ENCODE measurements at places on chromosomes 1 and 21.

GRCh38 chr1:70458131-70458530 lies 47.1 kb downstream of the CTH start:
- no peaks in the 10 kb centered on the region for H3K27me3 ChIP-seq
- H3K4me1 ChIP-seq = no peaks in the 10 kb centered on the region
- no peak overlapping the region for H3K4me3 ChIP-seq
- H3K27ac ChIP-seq = no peak overlapping the region

- no peak overlapping the region for H3K27ac ChIP-seq
- no peaks in the 10 kb centered on the region for H3K36me3 ChIP-seq
- peaks cover 8% of the 10 kb centered on the region for H3K4me1 ChIP-seq
- no peak for DNase-seq
- no peak overlapping the region for H3K4me3 ChIP-seq
- H3K27me3 ChIP-seq = no peaks in the 10 kb centered on the region
Measured at GRCh38 chr1:24108334-24109165, 3.4 kb downstream of the MYOM3 start.

GRCh38 chr21:15121655-15122120 lies 56.9 kb upstream of the NRIP1 start:
- no peak overlapping the region for H3K27ac ChIP-seq
- H3K4me3 ChIP-seq = no peak overlapping the region
- no peaks in the 10 kb centered on the region for H3K4me1 ChIP-seq
- no peak for DNase-seq

DNA sequence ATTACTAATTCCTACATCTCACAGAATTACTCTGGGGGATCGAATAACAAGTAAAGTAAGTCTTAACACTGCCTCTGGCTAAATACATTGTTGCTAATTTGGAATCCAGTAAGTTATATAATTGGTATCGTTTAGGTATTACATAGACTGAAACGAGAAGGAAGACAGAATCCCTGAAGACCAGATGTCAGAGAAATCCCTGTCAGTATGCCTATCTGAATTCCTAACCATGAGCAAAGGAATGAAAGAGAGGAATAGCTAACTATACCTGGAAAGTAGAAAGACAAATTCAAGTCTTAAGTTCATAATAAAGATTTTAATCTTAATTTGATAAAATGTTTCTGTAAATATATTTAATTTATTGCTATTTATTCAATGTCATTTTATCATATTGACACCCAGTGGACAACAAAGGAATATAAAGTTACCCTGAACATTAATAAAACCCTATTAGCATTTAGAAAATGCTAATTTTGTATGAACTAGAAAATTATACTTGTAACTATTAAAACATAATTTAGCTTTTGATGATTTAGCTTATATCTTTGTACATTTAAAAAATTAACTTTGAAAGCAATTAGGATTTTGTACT lies 11.4 kb downstream of the DEPDC1 start:
- no peak overlapping the region for H3K4me3 ChIP-seq
- H3K4me1 ChIP-seq = no peaks in the 10 kb centered on the region
- DNase-seq = no peak
- no peak overlapping the region for H3K27ac ChIP-seq
- H3K27me3 ChIP-seq = no peaks in the 10 kb centered on the region
- H3K36me3 ChIP-seq = no peaks in the 10 kb centered on the region

- no peaks in the 10 kb centered on the region for H3K36me3 ChIP-seq
- no peaks in the 10 kb centered on the region for H3K27me3 ChIP-seq
- H3K4me1 ChIP-seq = no peaks in the 10 kb centered on the region
- no peak for DNase-seq
- no peak overlapping the region for H3K27ac ChIP-seq
- H3K4me3 ChIP-seq = no peak overlapping the region
Measured at GRCh38 chr1:181557313-181557712, 74.0 kb downstream of the CACNA1E start.

- DNase-seq = no peak
- no peaks in the 10 kb centered on the region for H3K27me3 ChIP-seq
Measured at GRCh38 chr1:92968138-92969032, 7.1 kb upstream of the DIPK1A start.

DNA sequence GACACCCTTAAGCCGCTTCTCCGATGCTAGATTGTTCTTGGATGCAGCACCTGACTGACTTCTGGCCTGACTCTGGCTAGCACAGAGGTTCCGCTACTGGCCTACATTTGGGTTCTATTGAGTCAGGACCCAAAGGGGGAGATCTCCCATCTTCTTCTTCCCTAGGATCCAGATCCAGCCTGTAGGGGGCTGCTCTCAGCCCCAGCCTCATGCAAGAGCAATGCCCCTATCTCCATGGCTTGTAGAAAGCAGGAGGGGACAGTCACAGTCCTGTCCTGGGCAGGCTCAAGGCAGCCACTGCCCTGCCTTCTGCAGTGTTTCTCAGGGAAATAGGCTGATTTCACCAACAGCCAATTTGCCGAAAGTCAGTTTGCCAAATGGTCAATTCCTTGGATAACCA lies 6.3 kb upstream of the ADAR start:
- no peak overlapping the region for H3K4me3 ChIP-seq
- no peaks in the 10 kb centered on the region for H3K36me3 ChIP-seq
- no peak for DNase-seq
- H3K27ac ChIP-seq = no peak overlapping the region
- peaks cover 26% of the 10 kb centered on the region for H3K4me1 ChIP-seq
- no peaks in the 10 kb centered on the region for H3K27me3 ChIP-seq

DNA sequence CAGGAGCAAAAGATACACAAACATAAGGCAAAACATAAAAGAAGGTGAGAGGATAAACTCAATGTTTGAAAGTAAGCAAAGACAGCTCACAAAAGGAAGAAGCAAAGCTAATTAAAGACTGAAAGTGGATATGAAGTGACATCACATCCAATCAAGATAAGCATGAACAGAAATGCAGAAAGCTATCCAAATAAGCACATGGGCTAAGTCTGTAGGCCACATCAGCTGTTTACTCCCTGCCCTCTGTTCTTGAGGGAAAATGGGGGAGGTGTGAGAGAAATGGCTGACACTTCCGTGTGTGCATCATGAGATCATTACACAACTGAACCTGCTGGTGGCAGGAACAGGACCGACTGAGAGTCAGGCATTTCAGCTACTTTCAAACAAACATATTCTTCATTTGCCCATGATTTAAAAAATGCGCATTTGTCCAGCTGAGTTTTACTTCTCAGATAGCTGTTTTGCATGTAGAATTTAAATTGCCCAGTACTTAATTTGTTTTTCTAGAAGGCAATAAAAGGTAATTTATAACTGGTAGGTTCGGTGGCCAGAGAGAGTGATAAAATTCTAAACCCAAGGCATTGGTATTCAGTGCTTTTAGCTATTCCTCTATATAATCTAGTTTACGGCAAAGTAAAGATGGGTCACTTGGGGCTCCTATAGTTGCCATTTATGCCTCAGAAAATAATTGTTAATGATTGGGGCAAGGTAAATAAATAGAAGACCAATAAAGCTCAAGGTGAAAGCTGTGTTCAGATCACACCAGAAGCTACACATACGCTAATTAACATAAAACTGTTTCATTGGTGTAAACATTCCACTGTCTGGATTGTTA lies 27.2 kb upstream of the MAN1A2 start:
- H3K27ac ChIP-seq = no peak overlapping the region
- no peak overlapping the region for H3K4me3 ChIP-seq
- no peaks in the 10 kb centered on the region for H3K27me3 ChIP-seq
- peaks cover 10% of the 10 kb centered on the region for H3K4me1 ChIP-seq
- H3K36me3 ChIP-seq = no peaks in the 10 kb centered on the region

GRCh38 chr1:168441745-168442144 lies 102.1 kb downstream of the XCL2 start:
- no peak overlapping the region for H3K27ac ChIP-seq
- H3K27me3 ChIP-seq = no peaks in the 10 kb centered on the region
- peaks cover 65% of the 10 kb centered on the region for H3K4me1 ChIP-seq
- no peak overlapping the region for H3K4me3 ChIP-seq
- DNase-seq = no peak

- H3K27ac ChIP-seq = no peak overlapping the region
- no peaks in the 10 kb centered on the region for H3K27me3 ChIP-seq
- H3K4me3 ChIP-seq = no peak overlapping the region
- no peak for DNase-seq
- H3K36me3 ChIP-seq = no peaks in the 10 kb centered on the region
- no peaks in the 10 kb centered on the region for H3K4me1 ChIP-seq
Measured at GRCh38 chr1:182676274-182676673, 8.1 kb downstream of the RGS8 start.

GRCh38 chr1:164586591-164586990 lies 27.6 kb downstream of the PBX1 start:
- no peak overlapping the region for H3K27ac ChIP-seq
- H3K27me3 ChIP-seq = no peaks in the 10 kb centered on the region
- no peak overlapping the region for H3K4me3 ChIP-seq
- no peaks in the 10 kb centered on the region for H3K36me3 ChIP-seq
- no peak for DNase-seq

GRCh38 chr1:90823686-90824085 lies 106.6 kb upstream of the BARHL2 start:
- H3K4me3 ChIP-seq = no peak overlapping the region
- no peaks in the 10 kb centered on the region for H3K4me1 ChIP-seq
- DNase-seq = no peak
- H3K27me3 ChIP-seq = no peaks in the 10 kb centered on the region
- no peaks in the 10 kb centered on the region for H3K36me3 ChIP-seq
- no peak overlapping the region for H3K27ac ChIP-seq

GRCh38 chr1:204990059-204990664 lies 52.9 kb upstream of the CNTN2 start:
- H3K36me3 ChIP-seq = no peaks in the 10 kb centered on the region
- H3K4me1 ChIP-seq = no peaks in the 10 kb centered on the region
- H3K27me3 ChIP-seq = no peaks in the 10 kb centered on the region
- H3K27ac ChIP-seq = no peak overlapping the region
- no peak for DNase-seq

GRCh38 chr1:19096036-19096833 lies 113.8 kb downstream of the UBR4 start:
- no peaks in the 10 kb centered on the region for H3K4me1 ChIP-seq
- H3K4me3 ChIP-seq = no peak overlapping the region
- no peak overlapping the region for H3K27ac ChIP-seq
- H3K36me3 ChIP-seq = peaks cover 92% of the 10 kb centered on the region
- DNase-seq = no peak

GRCh38 chr1:70358921-70359564 lies 4.5 kb upstream of the ANKRD13C start:
- no peak for DNase-seq
- no peaks in the 10 kb centered on the region for H3K36me3 ChIP-seq
- no peaks in the 10 kb centered on the region for H3K27me3 ChIP-seq
- no peak overlapping the region for H3K4me3 ChIP-seq
- peaks cover 10% of the 10 kb centered on the region for H3K4me1 ChIP-seq

DNA sequence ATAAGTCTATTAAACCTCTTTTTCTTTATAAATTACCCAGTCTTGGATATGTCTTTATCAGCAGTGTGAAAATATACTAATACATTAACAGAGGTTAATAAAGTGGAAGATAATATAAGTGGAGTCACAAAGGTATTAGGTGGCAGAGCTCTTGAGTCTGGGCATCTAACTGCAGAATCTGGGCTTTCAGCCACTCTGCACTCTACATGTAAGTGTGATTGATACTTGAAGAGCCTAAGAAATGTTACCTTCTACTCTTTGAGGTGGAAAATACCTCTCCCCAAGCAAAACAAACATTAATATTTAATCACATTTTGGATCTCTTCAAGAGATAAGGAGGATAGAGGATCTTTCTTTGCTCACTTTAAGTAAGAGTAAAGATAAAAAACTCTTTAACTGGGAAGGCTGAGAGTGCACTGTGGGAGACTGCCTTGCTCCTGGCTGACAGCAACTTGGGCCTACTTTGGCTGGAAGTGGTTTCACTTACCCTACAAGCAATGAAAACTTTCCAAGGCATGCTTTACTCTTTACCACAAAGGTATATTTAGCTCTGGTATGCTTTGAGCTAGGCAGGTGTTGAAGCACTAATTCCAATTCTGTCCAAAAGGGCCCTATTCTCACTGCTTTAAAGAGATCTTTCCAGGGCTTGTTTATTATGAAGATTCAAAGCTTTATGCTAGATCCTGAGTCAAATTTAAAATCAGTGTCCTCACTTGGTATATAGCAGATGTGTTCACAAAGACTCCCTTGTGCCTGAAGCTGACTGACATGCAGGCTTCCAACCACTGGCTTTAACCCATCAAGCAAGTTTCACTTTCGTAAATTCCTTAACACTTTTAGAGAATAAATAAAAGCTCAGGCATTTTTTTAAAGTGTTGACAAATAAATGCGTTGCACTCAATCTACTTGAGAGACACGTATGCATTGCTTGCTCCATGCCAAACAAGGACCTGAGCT lies 245.3 kb upstream of the ZP4 start:
- H3K4me1 ChIP-seq = no peaks in the 10 kb centered on the region
- no peaks in the 10 kb centered on the region for H3K27me3 ChIP-seq
- no peak for DNase-seq
- no peak overlapping the region for H3K4me3 ChIP-seq
- no peak overlapping the region for H3K27ac ChIP-seq

DNA sequence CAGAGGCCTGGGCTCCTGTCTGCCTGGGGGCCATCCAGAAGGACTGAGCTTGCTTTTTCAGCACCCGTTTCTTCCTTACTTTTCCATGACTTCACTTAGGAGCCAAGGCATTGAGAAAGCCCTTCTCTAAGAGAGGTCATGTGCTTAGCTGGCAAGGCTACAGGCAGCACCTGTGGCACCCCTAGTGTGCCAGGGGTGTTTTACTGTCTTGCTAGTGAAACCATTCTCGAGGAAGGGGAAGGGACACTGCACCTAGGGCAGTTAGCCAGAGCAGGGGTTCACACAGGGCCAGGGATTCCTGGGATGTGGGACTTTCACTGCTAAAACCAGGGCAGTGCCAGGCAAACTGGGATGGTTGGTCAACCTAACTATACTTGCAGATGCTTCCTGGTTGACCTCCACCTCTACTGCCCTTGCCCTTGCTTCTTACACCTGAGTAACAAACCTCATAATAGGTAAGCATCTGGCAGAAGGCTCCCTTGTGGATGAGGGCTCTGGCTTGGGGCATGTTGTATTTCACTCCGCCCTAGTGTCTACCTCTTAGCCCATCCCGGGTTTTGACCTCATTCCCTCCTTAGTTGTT lies 69.2 kb downstream of the NOS1AP start:
- no peak overlapping the region for H3K4me3 ChIP-seq
- H3K27me3 ChIP-seq = no peaks in the 10 kb centered on the region
- H3K4me1 ChIP-seq = no peaks in the 10 kb centered on the region
- no peak for DNase-seq
- no peak overlapping the region for H3K27ac ChIP-seq

- no peak overlapping the region for H3K27ac ChIP-seq
- no peaks in the 10 kb centered on the region for H3K36me3 ChIP-seq
- peaks cover 16% of the 10 kb centered on the region for H3K4me1 ChIP-seq
- H3K4me3 ChIP-seq = no peak overlapping the region
Measured at GRCh38 chr1:32239337-32239736, 7.7 kb upstream of the FAM167B start.

GRCh38 chr1:166972193-166972592 lies 3.1 kb downstream of the ILDR2 start:
- no peaks in the 10 kb centered on the region for H3K36me3 ChIP-seq
- peaks cover 12% of the 10 kb centered on the region for H3K27me3 ChIP-seq
- H3K4me3 ChIP-seq = no peak overlapping the region
- DNase-seq = no peak

DNA sequence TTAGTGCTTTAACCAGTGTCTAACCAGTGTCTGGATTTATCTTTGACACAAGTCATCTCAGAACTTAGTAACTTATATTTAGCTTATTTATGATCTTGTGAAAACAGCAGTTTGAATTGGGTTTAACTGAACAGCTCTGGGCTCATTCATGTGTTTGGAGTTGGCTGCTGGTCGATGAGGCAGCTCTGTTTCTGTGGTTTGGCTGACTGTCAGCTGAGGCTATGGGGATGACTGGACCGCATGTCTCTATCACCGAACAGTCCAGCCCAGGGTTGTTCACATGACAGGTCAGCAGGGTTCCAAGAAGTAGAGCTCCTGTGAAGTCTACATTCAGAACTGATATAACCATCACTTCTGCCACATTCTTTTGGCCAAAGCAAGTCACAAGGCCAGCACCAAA lies 29.1 kb upstream of the C21orf91 start:
- DNase-seq = no peak
- no peak overlapping the region for H3K4me3 ChIP-seq
- no peak overlapping the region for H3K27ac ChIP-seq
- H3K27me3 ChIP-seq = no peaks in the 10 kb centered on the region
- no peaks in the 10 kb centered on the region for H3K36me3 ChIP-seq

All from CD8-positive, alpha-beta memory T cell (primary cell).